ENCODE measurements at places on chromosomes 16 and 17.

GRCh38 chr17:27362909-27363308, 69.0 kb downstream of the WSB1 start:
- no peak for DNase-seq

- DNase-seq = no peak
These were observed 68.5 kb downstream of the WWP2 start for GRCh38 chr16:69830534-69831211.

DNA sequence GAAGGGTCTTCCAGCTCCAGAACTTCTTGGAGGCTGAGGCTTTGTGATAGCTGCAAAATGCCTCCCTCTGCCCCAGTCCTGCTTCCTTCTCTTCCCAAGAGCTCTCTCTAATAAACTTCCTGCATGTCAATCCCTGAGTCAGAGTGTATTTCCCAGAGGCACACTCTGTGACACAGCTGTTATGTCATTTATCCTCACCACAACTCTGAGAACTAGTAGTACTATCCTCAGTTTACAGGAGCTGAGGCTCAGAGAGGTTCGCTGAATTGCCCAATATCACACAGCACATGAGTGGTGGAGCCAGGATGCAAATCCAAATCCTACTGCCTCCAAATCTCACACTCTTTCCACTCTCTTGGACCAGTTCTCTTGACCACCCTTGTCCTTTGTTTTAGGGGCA, 20.0 kb downstream of the UNC45B start:
- DNase-seq = no peak

DNA sequence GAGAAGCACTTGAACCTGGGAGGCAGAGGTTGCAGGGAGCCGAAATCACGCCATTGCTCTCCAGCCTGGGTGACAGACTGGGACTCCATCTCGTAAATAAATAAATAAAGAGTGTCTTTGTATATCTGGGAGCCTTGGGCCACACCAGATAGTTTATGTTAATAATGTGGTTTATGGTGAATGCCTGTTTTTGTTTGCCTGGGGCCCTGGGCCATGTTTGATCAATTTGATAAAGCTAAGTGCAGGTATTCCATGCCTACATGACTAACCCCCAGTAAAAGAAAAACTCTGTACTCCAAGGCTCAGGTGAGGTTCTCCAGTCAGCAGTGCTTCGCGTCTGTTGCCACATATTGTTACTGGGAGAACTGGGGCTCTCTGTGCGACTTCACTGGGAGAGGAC, 15.1 kb downstream of the SCIMP start:
- DNase-seq = no peak

- DNase-seq = no peak
These were observed 31.9 kb downstream of the POLR2A start for GRCh38 chr17:7515911-7516610.

DNA sequence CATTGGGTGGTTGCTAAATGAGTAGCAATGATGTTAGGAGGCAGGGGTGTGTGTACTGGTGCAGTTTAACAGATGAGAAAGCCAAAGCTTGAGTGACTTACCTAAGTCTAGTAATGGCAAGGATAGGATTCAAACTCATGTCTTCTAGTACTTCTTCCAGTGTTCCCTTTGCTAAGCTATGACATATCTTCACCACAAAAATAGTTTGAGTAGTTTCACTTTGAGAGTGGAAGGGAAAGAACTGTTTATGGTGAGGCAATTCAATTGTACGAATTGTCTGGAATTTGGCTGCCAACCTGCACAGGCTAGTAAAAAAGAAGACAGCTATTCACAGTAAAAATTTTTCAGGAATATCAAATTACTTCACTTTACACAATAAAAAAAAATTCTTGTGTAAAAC, 138.0 kb downstream of the NLK start:
- DNase-seq = peak; percentile 16

DNA sequence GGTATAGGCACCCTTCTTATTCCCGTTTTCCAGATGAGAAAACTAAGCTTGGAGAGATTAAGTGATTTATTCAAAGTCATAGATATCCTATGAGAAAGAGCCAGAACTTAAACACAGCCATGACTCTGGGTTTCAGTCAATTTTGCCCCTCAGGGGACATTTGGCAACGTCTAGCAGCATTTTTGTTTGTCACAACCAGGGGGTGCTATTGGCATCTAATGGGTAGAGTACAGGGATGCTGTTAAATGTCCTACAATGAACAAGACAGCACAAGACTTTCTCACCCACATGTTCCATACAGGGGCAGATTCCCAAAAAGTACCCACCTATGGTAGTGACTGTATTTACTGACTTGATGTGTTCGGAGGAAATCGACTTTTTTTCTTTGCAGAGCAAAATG, 4.8 kb upstream of the SHISA9 start:
- no peak for DNase-seq

- DNase-seq = no peak
These were observed 182.3 kb downstream of the SHISA9 start for GRCh38 chr16:13083681-13084080.

DNA sequence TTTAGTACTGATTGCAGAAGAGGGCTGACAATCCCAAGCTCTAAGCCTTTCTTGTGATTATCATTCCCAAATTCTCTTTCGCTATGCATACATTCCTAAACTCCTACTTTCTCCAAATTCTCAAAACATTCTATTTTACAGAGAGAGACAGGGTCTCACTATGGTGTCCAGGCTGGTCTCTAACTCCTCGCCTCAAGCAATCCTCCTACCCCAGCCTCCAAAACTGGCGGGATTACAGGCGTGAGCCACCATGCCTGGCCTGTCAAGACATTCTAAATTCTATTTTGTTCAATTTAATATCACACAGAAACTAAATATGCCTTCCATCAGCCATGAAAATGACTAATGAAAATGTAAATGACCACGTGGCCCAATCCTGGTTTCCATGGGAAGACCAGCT, 39.8 kb downstream of the ANKRD11 start:
- no peak for DNase-seq

- no peak for DNase-seq
These were observed 239.7 kb upstream of the ERCC4 start for GRCh38 chr16:13680021-13680889.

- no peak for DNase-seq
These were observed 99.9 kb upstream of the FAM20A start for GRCh38 chr17:68701046-68701445.

DNA sequence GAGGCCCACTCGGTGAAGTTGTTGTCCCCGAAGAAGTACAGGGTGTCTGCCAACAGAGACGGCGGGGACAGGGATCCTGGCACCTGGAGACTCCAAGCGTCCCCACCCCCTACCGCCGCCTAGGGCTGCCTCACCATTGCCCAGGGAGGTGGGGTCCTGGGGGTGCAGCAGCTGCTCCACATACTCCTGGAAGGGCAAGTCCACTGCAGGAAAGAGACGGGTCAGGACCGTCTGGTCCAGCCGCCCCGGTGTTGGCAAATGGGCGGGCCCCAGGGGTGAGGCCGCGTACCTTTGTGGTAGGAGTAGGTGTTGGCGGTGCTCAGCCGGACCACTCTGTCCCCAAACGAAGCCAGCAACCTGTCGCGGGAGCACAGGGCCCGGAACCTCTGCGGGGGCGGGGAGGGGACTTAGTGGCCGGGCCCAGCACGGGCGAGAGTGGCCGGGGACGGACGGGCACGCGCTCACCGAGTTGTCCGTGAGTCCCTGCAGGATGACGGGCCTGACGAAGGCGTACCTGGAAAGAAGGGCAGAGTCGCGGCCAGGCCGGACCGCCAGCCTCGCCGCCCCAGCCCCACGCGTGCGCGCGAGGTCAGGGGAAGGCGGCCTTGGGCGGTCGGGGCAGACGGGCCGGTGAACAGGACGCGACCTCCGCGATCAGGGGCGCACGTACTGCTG, 601 bp downstream of the JMJD8 start:
- DNase-seq = no peak

- no peak for DNase-seq
These were observed 481.3 kb downstream of the TMEM114 start for GRCh38 chr16:8108991-8109509.

DNA sequence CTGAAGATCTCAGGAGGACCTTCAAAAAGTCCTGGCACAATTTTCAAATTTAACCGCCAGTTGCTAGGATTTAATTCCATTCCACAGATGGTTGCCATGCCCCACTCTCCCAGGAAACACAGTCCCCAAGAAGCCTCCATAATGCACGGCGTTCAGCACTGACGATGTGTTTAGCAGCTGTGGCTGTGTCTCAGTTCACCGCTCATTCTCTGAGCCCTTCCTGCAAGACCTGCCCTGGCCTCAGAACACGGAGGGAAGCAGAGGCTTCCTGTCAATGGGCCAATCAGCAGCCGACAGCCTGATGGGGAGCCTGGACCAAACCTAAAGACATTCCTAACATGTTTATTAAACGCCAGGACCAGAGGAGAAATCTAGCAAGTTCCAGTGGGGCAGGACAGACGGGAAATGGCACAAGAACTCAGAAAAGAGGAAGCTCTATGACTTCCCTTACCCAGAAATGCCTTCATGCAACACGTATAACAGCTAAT, 4.9 kb downstream of the MYLK3 start:
- DNase-seq = peak; percentile 60

- no peak for DNase-seq
These were observed 17.5 kb downstream of the UNC13D start for GRCh38 chr17:75826561-75827307.

GRCh38 chr17:14935845-14936485, 329.2 kb downstream of the PMP22 start:
- DNase-seq = no peak

DNA sequence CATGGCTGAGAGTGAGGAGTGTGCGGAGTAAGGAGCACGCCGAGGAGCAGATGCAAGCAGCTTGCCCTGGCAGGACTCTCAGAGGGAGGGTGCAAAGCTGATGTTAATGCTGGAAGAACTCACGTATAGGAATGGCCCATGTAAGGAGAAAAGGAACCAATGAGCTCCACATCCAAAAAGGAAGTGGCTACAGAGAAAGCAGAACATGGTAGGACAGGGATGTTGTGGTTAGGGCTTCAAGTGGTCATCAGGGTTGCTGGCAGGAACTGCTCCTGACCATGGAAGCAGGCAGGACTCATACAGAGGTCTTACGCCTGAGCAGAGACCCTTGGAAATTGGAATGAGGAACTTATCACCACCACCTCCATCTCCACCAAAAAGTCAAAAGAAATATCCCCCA, 5.2 kb downstream of the MYO1D start:
- DNase-seq = no peak

GRCh38 chr17:50311112-50311460, 34.8 kb upstream of the XYLT2 start:
- DNase-seq = no peak

GRCh38 chr17:1174263-1174880, 5.4 kb downstream of the ABR start:
- no peak for DNase-seq

GRCh38 chr16:12411516-12411915, 392.2 kb downstream of the CPPED1 start:
- DNase-seq = no peak

- DNase-seq = no peak
These were observed 136.5 kb upstream of the ADAMTS18 start for GRCh38 chr16:77571115-77571862.

DNA sequence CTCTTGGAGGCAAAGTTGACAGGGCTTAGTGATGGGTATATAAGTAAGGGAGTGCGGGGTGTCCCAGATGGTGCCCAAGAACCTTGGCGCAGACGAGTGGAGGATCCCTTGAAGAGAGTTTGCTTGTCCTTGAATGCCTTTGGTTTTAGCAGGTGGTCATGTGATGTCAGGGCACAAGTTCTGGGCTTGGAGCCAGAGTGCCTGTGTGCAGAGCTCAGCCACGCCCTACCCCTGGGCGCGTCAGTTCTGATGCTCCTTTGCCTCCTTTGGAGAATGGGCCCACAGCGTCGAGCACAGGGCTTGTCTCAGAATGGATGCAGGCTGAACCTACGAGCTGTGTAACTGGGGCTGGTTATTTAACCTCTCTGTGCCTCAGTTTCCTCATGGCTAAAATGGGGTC, 412.2 kb upstream of the EEF2KMT start:
- no peak for DNase-seq

GRCh38 chr17:53543472-53543871, 279.3 kb upstream of the KIF2B start:
- DNase-seq = no peak

GRCh38 chr16:23754594-23755483, at the start of gene CHP2:
Gene CHP2 (plus strand): TSS chr16:23755026. CDS start chr16:23755050, 24 bp downstream.
- peak; percentile 22 for DNase-seq

- DNase-seq = no peak
These were observed 3.3 kb upstream of the HEXIM1 start for GRCh38 chr17:45145035-45145389.

DNA sequence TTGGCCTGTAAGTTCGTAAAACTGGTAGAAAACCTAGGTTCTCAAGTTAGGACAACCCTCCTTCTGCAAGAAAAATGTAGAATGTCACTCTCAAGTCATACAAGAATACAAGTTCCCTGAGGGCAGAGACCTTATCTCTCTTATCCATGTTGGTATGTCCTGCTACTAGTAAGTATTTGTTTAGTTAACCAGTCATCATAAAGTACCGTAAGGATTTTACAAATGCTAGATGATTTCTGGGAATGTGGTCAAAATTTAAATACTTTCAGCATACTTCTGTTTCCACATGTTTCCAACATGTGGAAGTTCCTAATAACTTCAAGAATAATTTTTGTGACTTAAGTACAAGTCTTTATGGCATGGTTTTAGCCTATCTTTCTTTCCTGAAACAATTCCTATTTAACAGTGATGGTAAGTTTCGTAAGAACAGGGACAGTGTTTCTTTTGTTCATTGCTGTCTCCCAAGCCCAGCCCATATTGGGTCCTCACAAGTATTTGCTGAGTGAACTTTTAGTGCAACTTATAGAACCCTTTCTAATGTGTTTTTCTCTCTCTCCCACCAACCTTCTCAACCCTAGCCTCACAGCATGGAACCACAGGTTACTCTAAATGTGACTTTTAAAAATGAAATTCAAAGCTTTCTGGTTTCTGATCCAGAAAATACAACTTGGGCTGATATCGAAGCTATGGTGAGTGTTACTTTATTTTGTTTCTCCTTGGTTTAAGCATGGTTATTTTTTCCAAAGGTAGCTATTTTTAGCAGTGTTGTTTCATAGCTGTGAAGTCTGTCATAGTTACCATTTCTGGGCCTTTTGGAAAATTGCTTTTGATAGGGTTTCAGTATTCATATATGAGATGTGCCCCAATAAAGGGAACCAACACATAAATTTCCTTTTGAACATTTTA, 4.5 kb downstream of the NBR1 start:
- DNase-seq = peak; percentile 27

GRCh38 chr17:29089601-29090044, 46.7 kb downstream of the PIPOX start:
- no peak for DNase-seq

DNA sequence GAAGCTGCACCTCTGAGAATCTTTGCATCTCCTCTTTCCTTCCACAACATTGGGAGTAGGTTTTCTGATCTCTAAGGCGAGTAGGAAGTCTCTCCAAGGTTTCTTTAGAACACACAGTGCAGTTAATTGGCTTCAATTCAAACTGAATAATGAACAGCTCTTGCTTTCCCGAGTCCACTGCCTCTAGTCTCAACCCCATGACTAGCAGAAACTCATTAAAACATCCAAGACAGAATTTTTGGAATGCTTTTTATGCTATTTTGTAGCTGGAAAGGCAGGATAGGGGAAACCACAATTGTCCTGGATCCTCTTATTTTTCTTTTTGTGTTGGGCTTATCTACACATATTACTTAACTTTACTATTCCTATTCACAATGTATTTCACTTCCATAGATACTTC, 206.6 kb downstream of the CDH8 start:
- peak; percentile 49 for DNase-seq

All from AG20443 (cell line).